ENCODE measurements at places on chromosomes 11 and 22.

DNA sequence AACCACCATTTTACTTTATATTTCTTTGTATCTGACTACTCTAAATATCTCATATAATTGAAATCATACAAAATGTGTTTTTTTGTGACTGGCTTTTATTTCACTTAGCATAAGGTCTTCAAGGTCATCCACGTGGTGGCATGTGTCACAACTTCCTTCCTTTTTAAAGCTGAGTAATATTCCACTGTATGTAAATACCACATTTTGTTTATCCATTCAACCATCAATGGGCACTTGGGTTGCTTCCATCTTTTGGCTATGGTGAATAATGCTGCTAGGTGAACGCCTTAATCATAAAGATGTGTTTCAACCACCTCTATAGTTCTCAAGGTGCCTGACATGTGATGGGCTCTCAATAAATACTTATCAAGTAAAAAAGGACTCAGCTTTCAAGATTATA is 15.5 kb downstream of the RAB30 start:
- no peak for DNase-seq

- DNase-seq: no peak
Observed at GRCh38 chr11:38481391-38481790, 1883.4 kb upstream of the RAG2 start.

DNA sequence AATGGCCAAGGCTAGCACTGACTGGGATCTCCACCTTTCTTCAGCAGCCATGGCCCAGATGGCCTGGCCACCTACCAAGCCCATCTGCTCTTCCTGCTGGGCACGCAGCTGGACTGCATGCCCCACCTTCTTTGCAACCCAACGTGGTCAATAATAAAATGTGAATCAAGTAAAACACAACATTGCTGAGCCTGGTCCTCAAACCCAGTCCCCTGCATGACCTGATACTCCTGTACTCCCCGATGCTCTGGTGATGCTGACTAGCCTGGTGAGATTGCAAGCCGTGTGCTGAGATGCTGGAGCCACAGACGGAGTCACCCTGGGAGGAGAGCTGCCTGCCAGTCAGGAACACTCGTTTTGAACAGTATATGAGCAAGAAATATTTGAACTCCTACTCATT is 34.0 kb downstream of the PARVG start:
- DNase-seq: no peak

- DNase-seq: no peak
Observed at GRCh38 chr22:44594951-44595350, 96.9 kb upstream of the RTL6 start.

DNA sequence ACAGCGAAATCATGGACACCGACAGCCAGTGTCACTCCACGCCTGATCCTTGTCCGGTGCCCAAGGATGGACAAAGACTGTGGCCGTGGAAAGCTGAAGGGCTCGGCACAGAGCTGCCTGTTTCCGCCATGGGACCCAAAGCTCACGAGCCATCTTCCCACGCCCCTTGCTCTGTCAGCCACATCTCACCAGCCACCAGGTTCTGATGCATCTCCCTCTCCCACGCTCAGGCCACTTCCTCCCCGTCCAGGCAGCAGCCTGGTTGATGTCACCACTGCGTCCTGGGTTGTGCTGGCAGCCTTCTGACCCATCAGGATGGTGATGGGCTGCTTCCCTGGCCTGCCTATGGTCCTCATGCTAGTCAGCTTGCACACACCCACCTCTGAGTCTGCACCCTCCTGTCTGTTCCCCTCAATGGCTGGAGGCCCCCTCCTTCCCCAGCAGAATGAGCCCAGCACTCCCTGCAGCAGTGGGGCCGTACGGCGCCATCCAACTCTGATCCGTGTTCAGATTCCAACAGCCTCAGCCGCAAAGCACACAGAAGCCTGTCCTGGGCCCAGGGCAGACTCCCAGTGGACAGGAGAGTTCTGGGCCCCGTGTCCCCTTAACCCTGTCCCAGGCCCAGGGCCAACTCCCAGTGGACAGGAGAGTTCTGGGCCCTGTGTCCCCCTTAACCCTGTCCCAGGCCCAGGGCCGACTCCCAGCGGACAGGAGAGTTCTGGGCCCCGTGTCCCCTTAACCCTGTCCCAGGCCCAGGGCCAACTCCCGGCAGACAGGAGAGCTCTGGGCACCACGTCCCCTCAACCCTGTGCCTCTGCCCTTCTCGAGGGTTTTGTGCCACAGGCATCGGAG is 259.5 kb downstream of the BRD1 start:
- no peak for DNase-seq

Data from bone marrow (tissue), 2 donors.